ENCODE measurements at places on chromosomes 16 and 17.

- DNase-seq: no peak
Measured at GRCh38 chr17:21679256-21680146, 12.8 kb upstream of the KCNJ18 start.

GRCh38 chr17:34579017-34579946 lies at the start of gene TMEM132E:
Gene TMEM132E (plus strand): TSS chr17:34579582. CDS start chr17:34581077, 1,495 bp downstream.
- peak; percentile 59 for DNase-seq

DNA sequence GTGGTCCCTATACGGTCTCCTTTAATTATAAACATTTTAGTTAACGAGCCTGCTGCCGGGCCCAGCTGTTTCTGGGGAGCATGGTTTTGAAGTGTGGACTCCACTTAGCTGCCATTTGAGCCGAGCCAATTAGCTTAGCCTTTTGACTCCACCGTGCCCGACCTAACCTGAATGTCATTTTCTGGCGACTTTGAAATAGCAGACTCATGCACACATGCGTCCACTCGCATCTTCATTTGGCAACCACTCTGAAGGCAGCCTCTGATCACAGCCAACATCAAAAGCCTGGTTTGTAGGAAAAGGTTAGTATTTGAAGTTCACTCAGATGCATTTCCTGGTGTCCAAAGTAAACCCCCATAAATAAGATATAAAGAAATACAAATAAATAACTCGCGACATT lies 16.8 kb downstream of the AXIN2 start:
- no peak for DNase-seq

DNA sequence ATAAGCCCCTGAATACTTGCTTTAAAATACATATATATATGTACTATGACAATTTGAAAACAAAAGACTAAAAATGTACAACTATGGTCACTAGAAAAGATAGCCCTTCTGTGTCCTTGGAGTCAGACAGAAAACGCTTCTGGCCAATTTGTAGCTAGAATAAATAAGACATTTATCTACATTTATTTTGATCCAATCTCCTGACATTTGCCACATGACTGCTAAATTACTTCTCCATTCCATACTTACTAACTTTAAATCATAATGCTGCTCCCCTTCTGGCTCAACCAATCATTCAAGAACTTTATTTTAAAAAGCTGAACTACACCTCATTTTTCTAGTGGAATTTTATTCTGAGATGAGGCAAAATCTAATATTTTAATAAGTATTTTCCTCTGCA lies 65.8 kb downstream of the CYTH1 start:
- no peak for DNase-seq

DNA sequence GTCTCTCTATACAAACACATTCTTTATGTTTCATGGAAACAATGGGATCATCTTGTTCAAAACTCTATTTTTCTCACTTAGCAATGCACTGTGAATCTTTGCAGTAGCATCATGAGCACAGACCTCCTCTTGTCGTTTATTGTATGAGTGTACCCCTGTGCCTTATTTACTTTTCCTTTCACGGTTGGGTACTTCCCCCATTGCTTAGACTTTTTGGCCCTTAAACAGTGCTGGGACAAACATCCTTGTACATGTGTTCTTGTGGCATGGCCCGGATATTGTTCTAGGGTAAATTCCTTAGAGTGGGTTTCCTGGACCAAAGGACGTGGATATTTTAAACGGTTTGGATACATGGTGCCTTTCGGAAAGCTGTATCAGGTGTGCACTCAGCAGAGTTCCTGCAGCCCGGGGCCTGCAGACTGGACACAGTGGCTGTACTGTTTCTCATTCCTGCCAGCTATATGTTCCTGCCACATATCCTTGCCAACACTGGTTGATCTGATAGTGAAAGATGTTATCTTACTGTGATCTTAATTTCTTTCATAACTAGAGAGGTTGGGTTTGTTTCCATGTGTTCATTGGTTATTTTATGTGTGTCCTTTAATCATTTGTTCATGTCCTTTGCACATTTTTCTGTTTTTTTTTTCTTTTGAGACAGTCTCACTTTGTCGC lies 111.1 kb downstream of the OR1D5 start:
- DNase-seq: peak; percentile 10

DNA sequence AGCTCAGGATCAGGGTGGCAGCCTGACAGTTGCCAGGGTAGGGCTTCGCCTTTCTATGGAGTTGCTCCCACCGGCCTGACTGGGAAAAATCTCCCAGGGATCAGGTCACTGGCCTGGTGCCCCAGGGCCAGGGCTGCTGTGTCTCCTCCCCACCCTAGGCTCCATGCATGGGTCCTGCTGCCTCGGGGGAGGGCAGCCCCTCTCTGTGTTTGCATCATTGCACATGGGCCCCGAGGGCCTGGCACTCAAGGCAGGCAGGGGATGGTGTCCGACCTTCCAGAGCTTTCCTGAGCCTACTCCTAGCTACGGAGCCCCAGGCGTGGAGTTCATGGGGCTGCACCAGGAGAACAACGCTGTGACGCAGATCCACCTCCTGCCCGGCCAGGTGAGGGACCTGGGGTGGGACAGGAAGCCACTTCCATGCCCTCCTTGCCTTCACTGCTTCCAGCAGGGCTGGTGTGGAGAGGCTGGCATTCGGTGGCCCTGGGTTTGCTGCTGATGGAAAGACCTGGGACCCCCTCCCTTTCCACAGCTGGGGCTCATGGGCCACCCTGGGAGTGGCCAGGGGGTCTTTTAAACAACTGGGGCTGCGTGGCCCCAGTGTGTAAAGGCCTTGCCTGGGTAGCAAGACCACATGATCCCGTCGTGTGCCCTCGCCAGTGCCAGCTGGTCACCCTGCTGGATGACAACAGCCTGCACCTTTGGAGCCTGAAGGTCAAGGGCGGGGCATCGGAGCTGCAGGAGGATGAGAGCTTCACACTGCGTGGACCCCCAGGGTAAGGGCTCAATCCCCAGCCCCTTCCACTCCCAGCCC lies 29.5 kb upstream of the MYO15B start:
- DNase-seq: no peak

DNA sequence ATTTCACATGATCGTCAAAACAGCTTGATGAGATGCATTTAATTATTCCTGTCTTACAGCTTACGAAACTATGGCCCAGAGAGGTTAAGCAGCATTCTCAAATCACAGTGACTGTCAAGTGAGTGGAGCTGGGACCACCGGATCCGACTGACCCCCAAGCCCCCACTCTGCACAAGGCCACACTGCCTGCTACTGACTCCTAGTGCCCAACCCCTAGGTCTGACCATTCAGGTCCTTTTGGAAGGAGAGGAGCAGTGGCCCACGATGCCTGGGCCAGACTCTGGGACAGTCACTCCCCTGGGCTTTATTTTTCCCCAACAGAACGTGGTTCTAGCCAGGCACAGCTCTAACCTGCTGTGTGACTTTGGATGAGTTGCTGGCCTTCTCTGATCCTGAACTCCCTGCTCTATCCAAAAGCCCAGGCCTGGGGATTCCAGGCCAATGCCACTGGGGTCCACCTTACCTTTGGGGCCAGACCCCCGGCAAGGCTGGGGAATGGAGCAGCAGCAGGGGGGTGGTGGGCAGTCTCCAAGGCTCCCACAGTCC lies 9.9 kb downstream of the TSPOAP1 start:
- DNase-seq: peak; percentile 31
